ENCODE measurements at places on chromosomes 3 and 15.
A peak's percentile ranks its signal among the peaks of the same experiment; 100 is the strongest.

DNA sequence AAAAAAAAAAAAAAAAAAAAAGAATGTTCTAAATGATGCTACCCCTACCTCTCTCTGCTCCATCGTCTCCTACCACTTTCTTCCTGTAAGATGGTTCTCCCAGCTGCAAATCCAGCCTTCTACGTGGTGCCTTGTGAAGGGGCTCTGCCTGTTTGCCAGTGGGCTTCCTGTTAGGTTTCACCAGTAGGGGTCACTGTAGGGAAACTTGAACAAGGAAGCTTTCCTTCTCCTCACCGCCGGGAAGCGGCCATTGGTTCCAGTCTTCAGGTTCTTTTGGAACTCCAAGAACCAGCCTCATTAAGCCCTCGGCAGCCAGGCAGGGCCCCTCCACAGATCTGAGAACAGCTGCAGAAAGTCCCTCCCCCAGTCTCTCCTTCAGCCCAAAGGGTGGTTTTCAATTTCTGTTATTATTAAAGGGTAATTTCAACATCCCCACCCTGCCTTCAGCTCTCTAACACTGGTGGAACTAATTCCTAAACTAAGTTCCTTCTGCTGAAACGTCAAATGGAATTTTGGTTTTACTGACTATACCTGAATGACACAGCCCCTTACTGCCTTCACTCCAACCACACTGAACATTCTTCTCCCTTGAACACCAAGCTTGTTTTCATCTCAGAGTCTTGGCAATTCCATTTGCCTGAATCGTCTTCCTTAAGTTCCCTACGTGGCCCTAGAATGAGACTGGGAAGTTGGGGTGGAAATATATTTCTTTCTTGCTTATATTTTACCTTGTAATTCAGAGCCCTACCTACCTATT lies 13.5 kb downstream of the MCCC1 start:
- DNase-seq = peak; percentile 2

DNA sequence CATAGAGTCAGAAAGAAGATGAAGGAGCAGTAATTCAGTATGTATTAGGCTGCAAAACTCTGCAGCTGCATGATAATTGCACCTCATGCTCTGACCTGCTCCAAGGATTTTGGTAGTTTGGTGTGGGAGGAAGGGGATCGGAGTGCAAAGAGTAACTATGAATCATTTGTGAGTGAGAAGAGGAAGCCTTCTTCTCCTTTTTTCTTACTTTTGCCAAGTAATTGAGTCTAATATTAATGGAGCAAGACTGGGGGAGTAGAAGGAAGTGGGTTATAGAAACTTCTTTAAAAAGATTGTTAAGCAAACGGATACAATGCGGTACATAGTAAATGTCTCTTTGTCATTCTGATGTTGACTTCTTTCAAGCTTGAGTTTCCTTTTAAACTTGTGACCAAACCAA lies 276.5 kb downstream of the EDEM1 start:
- DNase-seq = no peak

GRCh38 chr15:43465100-43465499 lies 27.9 kb downstream of the TP53BP1 start:
- no peak for DNase-seq

- DNase-seq = no peak
Observed at GRCh38 chr3:55491296-55491816, 4.2 kb upstream of the WNT5A start.

DNA sequence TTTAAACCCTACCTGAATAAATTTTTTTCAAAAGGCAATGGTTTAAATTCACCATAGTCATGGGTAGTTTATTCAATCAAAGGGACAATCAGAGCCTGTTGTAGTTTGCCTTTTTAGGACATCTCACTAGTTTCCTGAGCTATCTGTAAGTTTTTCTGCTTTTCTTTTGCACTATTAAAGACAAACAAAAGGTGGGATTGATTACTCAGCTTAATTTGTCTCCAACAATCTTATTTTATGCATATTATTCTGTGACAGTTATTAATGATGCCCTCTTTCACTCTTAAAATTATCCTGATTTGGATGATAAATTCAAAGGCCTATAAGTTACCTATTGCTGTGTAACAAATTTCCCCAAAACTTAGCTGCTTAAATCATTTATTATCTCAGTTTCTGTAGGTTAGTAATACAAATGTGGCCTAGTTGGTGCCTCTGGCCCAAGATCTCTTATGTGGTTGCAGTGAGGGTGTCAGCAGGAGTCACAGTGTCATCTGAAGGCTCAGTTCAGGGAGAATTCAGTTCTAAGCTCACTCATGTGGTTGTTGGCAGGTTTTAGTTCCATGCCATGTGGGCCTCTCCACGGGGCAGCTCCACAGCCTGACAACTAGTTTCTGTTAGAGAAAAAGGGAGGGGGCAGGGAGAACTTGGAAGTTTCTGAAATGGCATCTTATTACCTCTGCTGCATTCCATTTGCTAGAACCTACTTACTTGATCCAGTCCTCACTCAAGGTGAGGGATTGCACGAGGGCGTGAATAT lies 16.0 kb downstream of the ARMC8 start:
- no peak for DNase-seq

GRCh38 chr15:100008258-100008657 lies 275.0 kb upstream of the LYSMD4 start:
- DNase-seq = no peak

DNA sequence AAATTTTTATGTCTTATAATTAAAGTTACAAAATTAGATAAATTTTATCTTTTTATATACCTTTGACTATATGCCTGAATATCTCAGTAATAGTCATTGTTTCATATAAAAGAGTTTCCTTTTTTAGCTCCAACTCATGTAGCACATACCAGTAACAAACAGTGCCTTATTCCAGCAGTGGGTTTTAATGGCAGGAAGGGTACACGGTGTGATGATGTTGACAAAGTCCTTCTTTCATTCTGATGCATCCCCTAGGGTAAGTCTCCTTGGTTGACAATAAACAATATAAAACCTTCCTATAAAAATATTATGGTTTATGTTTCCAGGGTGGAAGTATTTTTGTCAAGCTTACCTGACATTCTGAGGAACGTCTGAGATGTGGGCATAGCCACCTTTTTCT lies 77.2 kb upstream of the FGF12 start:
- no peak for DNase-seq

GRCh38 chr3:18349197-18349798 lies 75.8 kb downstream of the SATB1 start:
- no peak for DNase-seq

GRCh38 chr3:184387174-184387714 lies 7.4 kb downstream of the CHRD start:
- no peak for DNase-seq

DNA sequence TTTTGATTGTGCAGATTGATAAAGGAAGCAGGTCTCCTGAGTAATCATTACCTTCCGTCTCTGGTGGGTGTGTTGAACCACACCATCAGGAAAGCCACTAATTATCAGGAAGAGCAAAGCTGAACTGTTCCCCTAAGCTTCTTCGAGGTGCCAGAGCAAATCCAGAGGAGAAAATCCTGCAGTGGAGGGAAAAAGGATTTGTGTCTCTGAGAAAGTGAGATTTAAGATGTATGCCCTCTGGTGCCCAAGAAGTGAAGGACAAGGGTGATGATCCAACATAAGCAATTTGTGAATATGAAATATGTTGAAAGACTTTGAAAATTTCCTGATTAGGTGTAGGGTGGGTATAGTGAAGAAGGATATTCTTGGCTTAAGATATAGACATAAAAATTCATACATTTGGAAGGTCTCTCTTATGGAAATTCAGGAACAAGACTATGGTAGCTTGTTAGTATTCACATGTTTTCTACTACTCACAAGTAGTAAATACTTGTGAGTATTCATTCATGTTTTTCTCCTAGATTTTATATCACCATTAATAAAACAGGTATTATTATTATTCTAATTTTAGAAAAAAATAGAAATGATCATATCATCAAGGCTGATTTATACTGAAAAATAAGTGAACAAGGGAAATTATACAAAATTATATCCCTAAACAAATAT lies 34.8 kb downstream of the COMMD2 start:
- DNase-seq = peak; percentile 28

DNA sequence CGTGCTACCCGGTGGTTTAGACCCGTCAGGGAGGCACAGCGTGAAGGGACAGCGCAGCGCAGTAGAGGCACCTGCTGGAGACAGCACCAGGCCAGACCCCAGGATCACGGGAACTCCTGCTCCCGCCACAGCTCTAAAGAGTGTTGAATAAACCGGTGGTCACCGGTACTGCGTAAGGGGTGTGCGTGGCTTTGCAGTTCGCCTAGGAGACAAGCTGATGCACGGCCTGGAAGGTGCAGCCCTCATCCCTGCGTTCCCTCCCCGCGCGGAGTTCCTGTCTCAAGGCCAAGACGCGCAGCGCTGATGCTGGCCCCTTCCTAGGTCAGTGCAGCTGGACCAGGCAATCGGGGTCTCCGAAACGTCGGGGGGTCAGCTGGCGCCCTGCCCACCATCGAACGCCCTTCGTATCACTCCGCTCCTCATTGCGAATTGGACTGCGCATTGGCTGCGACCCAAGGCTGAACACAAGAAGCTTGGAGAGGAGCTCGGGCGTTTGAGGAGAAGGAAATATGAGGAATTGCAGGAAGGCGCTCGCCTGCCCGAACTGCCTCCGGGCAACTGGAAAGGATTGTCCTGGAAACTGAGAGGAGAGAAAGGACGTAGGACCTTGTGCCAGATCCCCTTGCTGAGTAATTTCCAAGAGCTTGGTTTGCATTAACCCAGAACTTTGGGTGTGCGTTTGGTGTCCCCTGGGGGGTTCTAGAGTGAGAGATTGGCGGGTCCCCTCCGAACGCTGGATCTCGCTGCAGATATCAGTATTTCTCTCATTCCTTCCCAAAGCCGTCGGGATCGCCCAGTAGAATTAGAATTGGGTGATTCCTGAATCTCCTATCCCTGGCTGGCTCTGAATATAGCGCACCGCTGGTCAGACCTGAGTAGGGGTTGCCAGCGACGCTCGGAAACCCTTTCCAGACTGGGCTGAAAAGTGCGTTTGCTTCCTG lies 2.3 kb upstream of the SOX14 start:
- DNase-seq = no peak

- DNase-seq = no peak
Observed at GRCh38 chr3:28669870-28670269, 321.2 kb upstream of the AZI2 start.

- DNase-seq = no peak
Observed at GRCh38 chr3:60755094-60755493, 496.2 kb downstream of the FHIT start.

GRCh38 chr15:97168704-97169475 lies 791.6 kb upstream of the ARRDC4 start:
- DNase-seq = no peak

DNA sequence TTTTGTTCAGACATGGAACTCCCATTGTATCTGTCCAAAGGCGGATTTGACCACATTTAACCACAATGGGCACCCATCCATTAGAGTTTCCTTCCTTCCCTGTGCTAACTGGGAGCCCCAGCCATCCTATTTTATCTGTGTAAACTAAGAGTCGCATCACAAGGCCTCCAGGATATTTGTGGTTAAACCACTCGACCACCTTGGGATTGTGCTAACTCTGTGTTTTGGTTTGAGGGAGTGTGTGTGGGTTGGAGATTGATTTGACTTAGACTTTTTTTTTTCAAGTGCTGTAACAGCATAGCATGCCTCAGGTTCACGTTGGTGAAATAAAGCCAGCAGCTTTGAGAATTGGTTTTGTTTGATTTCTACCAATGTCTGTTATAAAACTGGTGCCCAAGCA lies 100.4 kb upstream of the TP63 start:
- DNase-seq = no peak

DNA sequence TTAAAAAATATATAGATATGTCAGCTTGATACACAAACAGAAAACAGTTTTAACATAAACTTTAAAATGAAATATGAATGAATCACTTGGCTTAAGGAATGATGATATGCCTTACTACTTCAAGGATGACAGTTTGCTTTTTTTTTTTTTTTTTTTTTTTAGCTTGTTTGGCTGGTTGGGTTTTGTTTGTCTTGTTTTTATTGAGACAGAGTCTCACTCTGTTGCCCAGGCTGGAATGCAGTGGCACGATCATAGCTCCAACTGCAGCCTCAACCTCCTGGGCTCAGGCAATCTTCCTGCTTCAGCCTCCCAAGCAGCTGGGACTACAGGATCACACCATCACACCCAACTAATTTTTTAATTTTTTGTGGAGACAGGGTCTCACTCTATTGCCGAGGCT lies 14.5 kb downstream of the LRRC2 start:
- DNase-seq = no peak

- peak; percentile 5 for DNase-seq
Observed at GRCh38 chr3:67901681-67902080, 247.3 kb upstream of the SUCLG2 start.

GRCh38 chr15:89002281-89002761 lies 85.9 kb upstream of the ABHD2 start:
- DNase-seq = no peak

GRCh38 chr15:62301993-62302675 lies 137.0 kb upstream of the C2CD4B start:
- no peak for DNase-seq

DNA sequence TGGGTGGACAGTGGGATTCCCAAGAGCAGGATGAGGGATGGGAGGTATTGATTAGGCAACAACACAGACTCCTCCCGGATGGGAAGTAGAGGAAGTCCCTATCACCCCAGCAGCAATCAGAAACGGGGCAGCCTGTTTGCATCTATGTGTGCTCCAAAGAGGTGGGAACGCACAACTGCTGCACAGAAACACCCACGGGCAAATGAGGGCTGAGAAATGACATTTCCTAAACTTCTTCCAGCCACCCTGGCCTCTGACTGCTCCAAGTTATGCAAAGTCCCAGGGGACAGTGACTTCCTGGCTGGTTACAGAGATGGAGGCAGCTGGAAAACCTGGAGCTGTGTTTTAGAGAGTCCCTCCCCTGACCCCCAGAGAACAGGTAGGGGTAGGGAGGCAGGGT lies 42.6 kb downstream of the HCN4 start:
- no peak for DNase-seq

DNA sequence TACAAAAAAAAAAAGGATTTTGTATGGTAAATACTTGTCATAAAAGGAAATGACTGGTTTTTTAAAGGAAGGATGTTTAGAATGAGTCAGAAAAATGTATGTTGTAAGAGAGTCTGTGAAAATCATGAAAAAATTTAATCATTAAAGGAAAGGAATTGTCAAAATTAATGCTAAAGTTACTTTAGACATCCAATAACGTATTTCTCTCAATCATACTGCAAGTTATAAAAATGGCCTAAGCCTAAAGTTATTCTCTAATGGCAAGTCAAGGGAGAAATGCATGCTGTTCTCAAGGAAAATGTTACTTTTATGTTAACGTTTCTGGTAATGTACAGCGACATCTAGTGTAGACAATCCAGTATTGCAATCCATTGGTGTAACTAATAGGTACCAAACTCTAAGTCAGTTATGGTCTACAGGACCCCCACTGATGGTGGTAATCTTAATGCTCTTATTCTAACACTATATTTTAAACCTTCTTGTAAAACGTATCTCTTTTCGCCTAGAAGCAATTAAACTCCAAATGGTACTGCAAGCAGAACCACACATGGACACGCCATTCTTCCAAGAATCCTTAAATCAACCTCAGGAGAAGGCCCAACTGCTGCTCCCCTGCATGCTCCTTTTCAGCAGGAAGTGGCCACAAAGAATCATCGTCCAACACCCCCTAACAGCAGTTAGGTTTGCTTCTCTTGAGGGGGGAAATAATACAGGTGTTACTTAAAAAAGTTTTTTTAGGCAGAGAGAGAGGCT lies 35.2 kb downstream of the NCEH1 start:
- DNase-seq = peak; percentile 68
